ENCODE measurements at places on chromosomes 6 and 20. TPM values are rescaled to one million over a fixed set of nuclear protein-coding genes. Genes with fewer than 3 reads are reported as not detected.

Gene EIF6
- total RNA-seq = 137 TPM

Gene VGLL2
- not detected for total RNA-seq

Gene MEP1A
- not detected for total RNA-seq

Gene FOXF2
- total RNA-seq = not detected

Gene SPATA2
- total RNA-seq = 9.4 TPM

Gene GJA1
- total RNA-seq = not detected

Gene CDYL
- 49.8 TPM for total RNA-seq

All from activated B cell treated with CpG ODN at 0.5 μM for 24 hours (primary cell).